ENCODE measurements at places on chromosomes 16 and 17. TPM values are rescaled to one million over a fixed set of nuclear protein-coding genes. Genes with fewer than 3 reads are reported as not detected.

The TP53TG3C gene
- total RNA-seq = not detected

The FOXL1 gene
- total RNA-seq = 2.0 TPM

The SPATA32 gene
- not detected for total RNA-seq

The PYY gene
- total RNA-seq = not detected

The OTOP3 gene
- not detected for total RNA-seq

The KLHDC4 gene
- total RNA-seq = 22.7 TPM

The FOXC2 gene
- total RNA-seq = 0.56 TPM

The ZNF205 gene
- 26.7 TPM for total RNA-seq

The JMJD6 gene
- total RNA-seq = 23.5 TPM

The TSNAXIP1 gene
- total RNA-seq = 4.0 TPM

The KRTAP9-4 gene
- total RNA-seq = not detected

The NLGN2 gene
- total RNA-seq = 26.3 TPM

The PMM2 gene
- total RNA-seq = 12.2 TPM

The SPNS2 gene
- total RNA-seq = 1.0 TPM

The KCNJ12 gene
- 13.4 TPM for total RNA-seq

The SOCS1 gene
- 11.0 TPM for total RNA-seq

Data from cardiac muscle cell (in vitro differentiated cells and primary cell).